Camera-type eye (tissue), 1 donor: ENCODE measurements at places on chromosomes 12 and 14. TPM values are rescaled to one million over a fixed set of nuclear protein-coding genes. Genes with fewer than 3 reads are reported as not detected.

CPNE6 gene
- 5.9 TPM for total RNA-seq

SOX5 gene
- total RNA-seq: 72.7 TPM

GPR162 gene
- total RNA-seq: 35.4 TPM

ASCL1 gene
- 42.0 TPM for total RNA-seq

USP30 gene
- 32.4 TPM for total RNA-seq

FLVCR2 gene
- 8.2 TPM for total RNA-seq

SYT1 gene
- 138 TPM for total RNA-seq

SUOX gene
- total RNA-seq: 20.3 TPM

OR8S1 gene
- total RNA-seq: not detected

TRPV4 gene
- total RNA-seq: 1.4 TPM

GPX2 gene
- 1.5 TPM for total RNA-seq

KRT82 gene
- total RNA-seq: not detected

PZP gene
- total RNA-seq: not detected

TBX3 gene
- total RNA-seq: 13.9 TPM

CLEC4A gene
- total RNA-seq: 1.2 TPM

KLRC1 gene
- total RNA-seq: 0.27 TPM

MMP19 gene
- 2.3 TPM for total RNA-seq

SIRT4 gene
- 9.5 TPM for total RNA-seq

SMOC1 gene
- total RNA-seq: 25.9 TPM

DNAJC22 gene
- total RNA-seq: 1.4 TPM

GATC gene
- total RNA-seq: 40.0 TPM

TAS2R31 gene
- total RNA-seq: 30.5 TPM

MYH6 gene
- 0.49 TPM for total RNA-seq

PRKD1 gene
- 17.3 TPM for total RNA-seq

TAS2R9 gene
- total RNA-seq: not detected

RIN3 gene
- total RNA-seq: 7.2 TPM

FOS gene
- 148 TPM for total RNA-seq

CHD8 gene
- total RNA-seq: 83.3 TPM

TMEM63C gene
- 1.6 TPM for total RNA-seq

CCND2 gene
- total RNA-seq: 122 TPM
